ENCODE measurements at places on chromosomes 12 and 14.

DNA sequence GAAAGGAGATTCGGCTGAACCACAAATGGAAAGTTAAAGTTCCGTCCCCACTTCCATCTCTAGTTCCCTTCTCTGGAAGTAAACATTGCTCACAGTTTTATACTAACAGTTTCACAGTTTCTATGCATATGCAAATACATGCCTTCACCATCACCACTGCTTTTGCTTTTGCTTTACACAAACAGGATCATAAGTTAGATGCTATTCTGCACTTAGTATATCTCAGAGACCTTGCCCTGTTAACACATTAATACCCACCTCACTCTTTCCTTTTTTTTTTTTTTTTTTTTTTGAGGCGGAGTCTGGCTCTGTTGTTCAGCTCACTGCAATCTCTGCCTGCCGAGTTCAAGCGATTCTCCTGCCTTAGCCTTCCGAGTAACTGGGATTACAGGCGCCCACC is 890 bp downstream of the TEP1 start:
- peak; percentile 24 for DNase-seq

DNA sequence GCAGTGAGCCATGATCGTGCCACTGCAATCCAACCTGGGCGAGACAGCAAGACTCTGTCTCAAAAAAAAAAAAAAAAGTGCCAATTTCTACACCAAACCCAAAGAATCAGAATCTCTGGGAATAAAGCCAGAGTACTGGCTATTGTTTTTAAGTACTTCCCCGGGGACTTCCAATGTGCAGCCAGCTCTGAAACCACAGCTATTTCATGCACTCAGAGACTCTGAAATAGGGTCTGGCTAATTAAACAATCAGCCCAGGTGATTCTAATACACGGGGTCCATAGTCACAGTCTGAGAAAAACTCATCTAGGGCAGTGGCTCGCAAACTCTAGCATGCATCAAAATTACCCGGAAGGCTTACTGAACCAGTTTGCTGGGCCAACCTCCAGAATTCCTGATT is 56.3 kb downstream of the SIX6 start:
- DNase-seq: peak; percentile 85

- DNase-seq: no peak
Measured at GRCh38 chr14:101241807-101242278, 319.5 kb upstream of the DIO3 start.

- DNase-seq: no peak
Measured at GRCh38 chr12:53961025-53961761, 6.5 kb downstream of the HOXC12 start.

DNA sequence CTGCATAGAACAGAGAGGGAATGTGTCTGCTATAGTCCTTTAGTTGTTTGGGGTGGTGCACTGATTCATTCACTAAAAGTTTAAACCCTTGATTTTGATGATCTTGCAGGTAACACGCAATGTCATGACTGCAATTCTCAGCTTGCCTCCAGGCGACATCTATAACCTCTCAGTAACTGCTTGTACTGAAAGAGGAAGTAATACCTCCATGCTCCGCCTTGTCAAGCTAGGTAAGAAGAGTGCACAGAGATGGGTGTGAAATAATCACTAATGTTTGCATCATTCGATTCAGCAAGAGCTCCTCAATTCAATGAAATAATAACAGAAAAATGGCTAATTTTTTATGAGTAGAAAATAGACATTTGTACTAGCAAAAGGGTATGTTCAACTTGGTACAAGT is 203.7 kb downstream of the PTPRO start:
- no peak for DNase-seq

GRCh38 chr14:53055003-53055402 is 98.1 kb downstream of the DDHD1 start:
- DNase-seq: peak; percentile 75

DNA sequence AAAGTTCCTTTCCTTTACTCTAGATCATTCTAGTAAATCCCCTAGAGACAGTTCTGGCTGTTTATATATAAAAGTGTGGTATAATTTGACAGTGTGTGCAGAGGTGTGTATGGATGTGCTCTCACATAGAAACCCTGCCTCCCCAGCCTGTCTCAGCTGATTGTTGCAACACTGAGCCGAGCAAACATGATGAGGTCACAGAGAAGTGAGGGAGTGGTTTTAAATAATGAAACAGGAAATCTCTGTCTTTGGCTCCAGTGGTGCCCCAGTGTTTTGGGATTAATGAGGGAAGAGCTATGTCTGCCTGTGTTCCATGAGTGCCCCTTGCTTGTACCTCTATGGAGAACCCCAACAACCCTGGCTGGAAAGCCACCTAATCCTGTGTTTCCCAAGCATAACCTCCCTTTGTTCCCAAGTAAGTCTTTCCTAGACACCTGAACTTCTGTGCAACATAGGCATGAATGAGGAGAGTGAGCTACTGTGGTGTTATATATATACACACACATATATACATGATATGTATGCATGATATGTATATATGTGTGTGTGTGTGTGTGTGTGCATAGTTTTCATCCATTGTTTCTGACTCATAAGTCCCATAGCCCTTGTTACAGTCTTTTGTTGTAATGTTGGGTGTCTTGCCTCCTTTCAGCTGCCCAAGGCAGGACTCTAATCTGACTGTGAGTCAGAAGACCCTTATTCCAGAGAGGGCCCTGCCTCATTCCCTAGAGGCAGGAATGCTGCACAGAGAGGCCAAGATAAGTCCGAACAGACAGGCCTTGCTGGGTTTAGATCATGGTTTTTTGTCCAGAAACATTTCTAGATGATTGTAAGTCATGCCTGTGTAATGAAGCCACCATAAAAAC is 18.0 kb downstream of the TRAF3 start:
- DNase-seq: peak; percentile 83

GRCh38 chr12:22242726-22243125 is 91.8 kb downstream of the ST8SIA1 start:
- no peak for DNase-seq

GRCh38 chr12:57844709-57845477 is 1.6 kb downstream of the CTDSP2 start:
- DNase-seq: peak; percentile 66

- no peak for DNase-seq
Measured at GRCh38 chr14:29587046-29587445, 340.6 kb downstream of the PRKD1 start.

DNA sequence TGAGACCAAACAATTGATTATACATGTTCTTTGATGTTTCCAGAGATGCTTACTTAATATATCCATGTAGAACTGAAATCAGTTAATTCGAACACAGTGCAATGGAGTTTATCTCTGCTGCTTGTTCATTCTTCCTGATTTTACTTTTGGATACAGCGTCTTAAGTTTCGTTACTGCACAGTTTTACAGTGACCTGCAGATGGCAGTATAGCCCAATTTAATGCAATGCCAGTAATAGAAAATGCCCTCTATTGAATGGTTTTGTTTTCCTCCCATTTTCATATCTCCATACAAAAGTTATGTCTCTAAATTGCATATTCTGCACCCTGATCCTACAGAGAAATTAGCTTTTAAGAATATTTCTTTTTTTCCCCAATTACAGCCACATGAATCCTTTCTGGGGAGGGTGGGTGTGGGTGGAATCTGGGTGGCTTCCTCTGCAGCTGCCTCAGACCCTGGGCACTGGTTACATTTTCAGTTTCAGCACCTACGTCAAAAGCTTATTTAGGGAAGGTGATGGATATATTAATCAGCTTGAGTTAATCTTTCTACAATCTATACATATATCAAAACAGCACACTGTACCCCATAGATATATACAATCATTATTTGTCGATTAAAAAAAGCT is 101.1 kb upstream of the DCD start:
- peak; percentile 43 for DNase-seq

GRCh38 chr12:14900521-14901227 is 15.0 kb upstream of the MGP start:
- DNase-seq: no peak

GRCh38 chr14:67167420-67168109 is 21.7 kb upstream of the GARIN2 start:
- DNase-seq: peak; percentile 14

DNA sequence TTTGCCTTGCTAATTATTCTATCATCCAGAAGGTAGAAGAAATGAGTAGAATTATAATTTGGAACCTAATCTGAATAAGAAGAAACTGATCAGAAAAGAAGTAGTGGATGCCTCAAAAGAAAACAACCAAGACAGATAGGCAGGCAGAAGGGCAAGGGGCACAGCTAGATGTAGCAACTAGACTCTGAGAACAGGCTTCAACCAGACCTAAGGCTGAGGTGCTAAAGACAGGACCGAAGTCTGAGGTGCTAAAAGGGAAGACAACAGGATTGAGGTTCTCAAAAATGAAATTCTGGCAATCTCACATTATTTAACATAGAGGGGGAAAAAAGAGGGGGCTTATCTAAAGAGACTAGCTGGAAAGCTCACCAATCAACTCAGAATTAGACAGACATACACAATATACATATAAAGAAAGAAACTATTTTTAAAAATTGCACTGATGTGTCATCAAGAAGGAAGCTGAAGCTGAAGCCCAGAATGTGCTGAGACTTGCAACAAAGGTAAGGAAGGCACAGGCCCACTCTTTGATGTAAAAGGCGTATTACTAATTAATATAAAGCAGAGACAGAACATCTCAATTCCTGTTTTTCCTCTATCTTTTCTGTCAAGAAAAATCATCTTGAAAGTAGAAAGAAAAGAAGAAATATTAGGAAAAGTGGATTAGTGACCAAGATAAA is 43.8 kb upstream of the CSRNP2 start:
- DNase-seq: no peak

- DNase-seq: peak; percentile 47
Measured at GRCh38 chr12:1781772-1782171, 38.6 kb upstream of the LRTM2 start.

DNA sequence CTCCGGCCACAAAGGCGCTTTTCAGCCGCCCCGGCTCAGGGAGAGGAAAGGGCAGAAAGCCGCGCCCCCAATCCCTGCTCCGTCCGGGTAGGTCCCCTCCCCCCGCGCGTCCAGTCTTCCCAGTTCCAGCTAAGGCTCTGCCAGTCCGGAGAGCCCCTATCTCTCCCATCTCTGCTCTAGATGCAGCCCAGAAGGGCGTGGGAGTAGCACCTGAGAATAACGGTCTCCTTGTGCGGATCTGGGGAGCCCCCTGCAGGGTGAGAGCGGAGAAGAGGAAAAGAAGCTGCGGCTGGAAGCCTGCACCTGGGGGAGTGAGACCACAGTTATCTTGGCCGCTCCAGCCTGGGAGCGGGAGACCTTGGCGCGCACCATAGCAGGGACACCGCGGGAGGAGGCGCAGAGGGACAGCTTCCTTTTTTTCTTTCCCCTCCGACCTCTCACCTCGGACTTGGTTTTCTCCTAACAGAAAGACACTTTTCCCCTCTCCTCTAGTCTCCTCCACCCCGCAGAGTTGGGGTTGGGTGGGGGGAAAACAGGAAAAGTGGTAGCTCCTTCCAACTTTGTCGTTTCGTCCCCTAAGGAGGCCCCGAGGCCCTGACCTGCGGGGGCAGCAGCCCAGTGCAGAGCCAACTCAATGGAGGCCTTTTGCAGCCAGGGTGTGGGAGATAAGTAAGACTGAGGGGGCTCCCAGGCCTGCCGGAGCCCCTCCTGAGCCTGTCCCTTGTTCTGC is 2.4 kb downstream of the DHH start:
- peak; percentile 35 for DNase-seq

- no peak for DNase-seq
Measured at GRCh38 chr12:21324551-21324950, 10.2 kb downstream of the SLCO1A2 start.

DNA sequence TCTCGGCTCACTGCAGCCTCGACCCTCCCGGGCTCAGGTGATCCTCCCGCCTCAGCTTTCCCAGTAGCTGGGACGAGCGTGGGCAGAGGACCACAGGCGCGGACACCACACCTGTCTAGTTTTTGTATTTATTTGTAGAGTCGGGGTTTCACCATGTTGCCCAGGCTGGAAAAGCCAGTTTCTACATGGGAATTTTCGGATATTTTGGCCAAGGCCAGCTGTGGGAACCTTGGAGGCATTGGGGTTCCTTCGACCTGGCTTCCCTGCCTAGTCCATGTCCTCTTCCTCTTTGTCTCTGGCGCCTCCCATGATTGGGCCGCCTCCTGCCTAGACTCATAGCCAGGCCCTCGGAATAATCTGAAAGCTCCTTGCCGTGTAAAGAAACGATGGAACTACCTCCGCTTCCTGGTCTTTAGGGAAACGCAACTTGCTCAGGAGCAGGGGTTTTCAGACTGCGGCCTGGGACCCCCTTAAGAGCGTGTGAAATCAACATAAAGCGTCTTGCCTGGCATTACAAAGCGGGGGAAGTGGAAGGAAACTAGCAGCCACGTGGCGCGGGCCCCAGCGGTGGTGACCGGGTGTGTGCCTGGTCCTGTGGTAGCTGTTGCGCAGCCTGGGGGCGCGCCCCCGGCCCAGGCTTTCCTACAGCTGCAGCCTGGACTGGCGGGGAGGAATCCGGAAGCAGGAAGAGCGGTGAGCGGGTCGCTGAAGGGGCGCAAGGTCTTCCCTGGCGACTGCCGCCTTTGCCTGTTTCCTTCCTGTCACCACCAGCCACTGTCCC is 1.4 kb upstream of the HSP90AA1 start:
- no peak for DNase-seq

GRCh38 chr12:92628476-92628875 is 74.3 kb upstream of the PLEKHG7 start:
- DNase-seq: peak; percentile 35

DNA sequence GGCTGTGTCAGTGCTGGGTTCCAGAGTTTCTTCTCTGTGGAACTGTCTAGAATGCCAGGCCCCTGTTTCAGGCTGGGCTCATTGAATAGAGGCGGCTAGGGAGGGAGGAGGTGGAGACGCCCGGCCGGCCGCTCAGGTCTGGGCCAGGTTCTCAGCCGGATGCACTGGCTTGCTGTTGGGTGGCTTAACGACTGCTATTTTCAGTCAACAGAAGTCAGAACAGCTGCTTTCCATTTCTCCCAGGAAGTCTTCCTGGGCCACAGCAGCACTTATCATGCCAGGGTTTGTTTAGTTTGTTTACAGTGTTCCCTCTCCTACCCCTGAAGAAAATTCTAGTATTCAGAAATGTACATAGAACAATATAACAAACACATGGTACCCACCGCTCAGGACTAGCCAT is 26.0 kb upstream of the VPS37B start:
- no peak for DNase-seq

- no peak for DNase-seq
Measured at GRCh38 chr14:101992708-101993107, 28.3 kb downstream of the DYNC1H1 start.

DNA sequence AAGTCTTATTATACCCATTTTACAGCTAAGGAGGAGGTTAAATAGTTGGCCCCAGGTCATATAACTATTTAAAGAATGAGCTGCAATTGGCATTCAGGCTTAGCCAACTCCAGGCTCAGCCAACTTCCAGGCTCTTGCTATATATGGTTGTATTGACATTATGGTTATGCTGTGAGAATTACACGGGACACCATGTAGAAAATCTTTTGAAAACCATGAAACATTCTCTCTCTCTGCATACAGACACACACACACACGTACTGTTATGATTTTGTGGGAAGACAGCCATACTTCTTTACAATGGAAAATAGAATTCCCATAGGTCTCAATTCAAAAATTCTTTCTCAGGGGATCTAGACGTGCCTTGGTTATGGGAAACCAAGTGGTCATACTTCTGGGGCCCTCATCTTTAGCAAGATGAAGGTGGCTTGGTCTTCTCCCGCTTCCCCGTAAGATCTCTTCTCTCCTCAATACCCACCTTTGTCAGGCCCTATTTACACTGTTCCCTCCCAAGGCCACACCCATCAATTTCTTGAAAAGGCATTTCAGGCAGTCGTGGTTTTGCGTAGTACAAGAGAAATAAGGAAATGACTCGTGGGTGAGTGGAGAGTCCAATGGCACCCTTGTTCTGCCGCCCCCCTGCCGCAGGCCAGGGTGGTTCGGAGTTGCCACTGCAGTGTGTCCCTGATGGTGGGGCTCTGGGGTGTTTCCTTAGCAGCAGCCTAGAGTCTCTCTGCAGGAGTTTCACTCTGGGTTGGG is 10.0 kb upstream of the GPRC5A start:
- DNase-seq: peak; percentile 65

- no peak for DNase-seq
Measured at GRCh38 chr14:105178069-105178867, 2.8 kb downstream of the NUDT14 start.
